ENCODE measurements at places on chromosomes 1 and 21.

DNA sequence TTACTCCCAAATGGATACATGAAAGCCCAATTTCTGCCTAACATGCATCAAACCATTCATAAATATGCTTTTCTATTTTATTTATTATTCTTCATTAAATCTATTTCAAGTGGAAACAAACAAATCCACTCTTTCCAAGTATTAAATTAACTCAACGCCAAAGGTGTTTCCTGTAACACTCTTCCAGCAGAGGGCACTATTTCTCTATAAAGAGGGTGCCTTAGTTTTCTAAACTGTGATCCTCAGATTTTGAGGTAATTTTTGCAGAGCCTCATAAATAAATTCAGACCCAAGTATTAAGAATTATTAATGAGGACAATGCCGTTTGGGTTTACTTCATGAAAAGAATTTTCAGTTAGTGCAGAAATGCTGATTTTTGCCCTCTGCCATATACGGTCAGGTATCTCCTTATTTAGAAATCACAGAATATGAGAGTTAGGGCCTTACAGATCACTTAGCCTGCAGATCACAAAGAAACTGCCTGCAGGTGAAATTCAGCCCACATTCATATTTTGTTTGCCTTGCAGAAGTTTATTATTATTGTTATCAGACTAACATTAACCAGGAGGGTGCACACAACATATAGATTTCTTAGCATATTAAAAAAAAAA, 40.1 kb upstream of the MYSM1 start:
- peak; percentile 84 for DNase-seq

DNA sequence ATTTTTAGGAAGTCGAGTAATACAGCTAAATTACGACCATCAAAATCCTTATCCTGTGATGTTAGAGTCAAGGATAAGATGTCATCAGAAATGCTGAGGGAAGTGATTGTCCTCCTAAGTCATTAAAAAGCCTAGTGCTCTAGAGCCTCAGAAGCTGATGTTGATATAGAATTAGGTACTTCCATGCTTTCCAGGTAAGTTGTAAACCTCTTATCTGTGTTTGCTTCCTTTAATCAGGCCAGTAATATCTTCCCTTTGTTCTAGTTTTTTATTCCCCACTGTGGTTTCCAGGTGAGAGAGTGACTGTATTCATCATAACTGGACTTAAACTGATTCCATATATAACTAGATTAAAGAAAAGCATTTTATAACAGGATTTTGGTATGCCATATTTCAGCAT, 44.4 kb downstream of the SMG7 start:
- no peak for DNase-seq

GRCh38 chr1:204659056-204659455, 26.5 kb downstream of the LRRN2 start:
- DNase-seq: no peak

GRCh38 chr1:189192741-189193520, 1284.7 kb downstream of the BRINP3 start:
- no peak for DNase-seq

DNA sequence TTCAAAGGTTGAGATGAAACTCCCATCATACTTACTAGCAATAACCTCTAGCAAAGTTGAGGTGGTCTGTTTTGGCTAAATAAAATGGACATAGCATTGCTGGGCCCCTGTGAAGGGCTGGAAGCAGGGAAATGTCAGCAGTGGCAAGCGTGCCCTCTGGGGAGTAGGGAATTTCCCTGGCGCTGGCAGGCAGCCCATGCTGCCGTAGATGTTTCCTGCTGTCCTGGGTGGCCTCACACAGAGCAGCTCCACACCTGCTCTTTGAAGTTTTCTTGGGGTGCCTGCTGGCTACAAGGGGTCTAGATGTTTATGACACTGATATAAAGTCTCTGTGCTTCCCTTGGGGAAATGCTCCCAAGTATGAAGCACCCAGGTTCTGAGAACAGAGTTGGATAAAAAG, 30.2 kb downstream of the ADARB1 start:
- DNase-seq: no peak

- DNase-seq: no peak
Measured at GRCh38 chr1:54871275-54872035, 15.5 kb downstream of the DHCR24 start.

DNA sequence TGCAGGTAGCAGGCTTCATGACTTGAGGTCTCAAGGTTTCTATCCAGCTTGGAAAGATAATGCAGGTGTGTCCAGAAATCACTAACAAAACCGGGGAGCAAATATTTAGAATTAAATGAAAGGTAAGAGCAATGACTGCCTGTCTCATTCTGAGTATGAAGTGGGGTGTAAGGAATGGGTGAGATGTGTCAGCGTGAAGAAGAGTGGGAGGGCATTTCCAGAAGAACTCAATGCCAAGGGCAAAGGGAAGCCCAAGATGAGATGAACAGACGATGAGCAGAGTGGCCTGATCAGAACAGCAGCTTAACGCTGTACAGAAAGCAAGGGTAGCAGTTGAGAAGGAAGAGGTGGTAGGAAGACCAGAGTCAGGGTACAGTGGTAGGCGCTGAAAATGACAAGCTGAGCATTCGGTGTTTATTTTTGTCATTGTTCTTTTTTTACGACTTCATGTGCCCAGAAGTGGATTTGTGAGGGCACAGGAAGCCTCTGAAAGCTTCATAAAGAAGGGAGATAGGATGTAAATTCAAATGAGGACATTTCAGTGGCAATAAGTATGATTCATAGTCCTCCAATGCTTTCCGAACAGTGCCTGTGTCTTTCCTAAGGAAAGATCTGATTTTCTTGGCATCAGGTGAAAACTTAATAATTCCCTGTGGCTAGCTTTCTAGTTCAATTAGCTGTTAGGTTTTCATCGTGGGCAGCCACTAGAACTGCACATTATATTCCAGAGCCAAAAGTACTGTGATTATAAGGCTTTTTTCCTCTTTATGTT, 190.5 kb downstream of the APP start:
- no peak for DNase-seq

DNA sequence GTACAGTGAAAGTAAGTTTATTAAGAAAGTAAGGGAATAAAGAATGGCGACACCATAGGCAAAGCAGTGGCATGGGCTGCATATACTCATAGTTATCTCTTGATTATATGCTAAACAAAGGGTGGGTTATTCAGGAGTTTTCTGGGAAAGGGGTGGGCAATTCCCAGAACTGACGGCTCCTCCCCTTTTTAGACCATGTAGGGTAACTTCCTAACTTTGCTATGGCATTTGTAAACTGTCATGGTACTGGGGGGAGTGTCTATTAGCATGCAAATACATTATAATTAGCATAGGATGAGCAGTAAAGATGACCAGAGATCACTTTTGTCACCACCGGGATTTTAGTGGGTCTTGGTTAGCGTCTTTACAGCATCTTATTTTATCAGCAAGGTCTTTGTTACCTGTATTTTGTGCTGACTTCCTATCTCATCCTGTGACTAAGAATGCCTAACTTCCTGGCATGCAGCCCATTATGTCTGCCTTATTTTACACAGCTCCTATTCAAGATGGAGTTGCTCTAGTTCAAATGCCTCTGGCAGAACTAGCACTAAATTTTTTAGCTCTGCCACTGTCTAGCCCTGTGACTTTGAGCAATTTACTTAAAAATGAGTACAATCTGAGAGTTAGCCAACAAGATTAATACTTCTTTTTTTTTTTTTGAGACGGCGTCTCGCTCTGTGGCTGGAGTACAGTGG, 110.3 kb upstream of the PALMD start:
- no peak for DNase-seq

DNA sequence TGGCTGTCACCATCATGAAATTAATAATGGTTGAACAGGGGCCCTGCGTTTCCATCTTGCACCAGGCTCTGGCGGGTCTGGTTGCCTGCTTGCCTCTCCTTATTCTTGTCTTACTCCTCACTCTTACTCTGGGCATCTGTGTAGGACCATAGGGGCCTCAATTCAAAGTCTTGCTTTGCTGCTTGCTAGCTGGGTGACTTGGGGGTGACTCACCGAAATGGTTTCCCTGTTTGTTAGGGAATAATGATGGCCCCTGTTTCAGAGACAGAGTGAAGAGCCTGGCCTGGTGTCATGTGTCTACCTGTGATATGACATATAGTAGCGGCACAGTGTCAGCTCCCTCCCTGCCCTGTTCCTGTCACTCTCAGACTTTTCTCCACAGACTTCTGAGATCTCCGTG, 24.6 kb downstream of the KCNC4 start:
- no peak for DNase-seq

DNA sequence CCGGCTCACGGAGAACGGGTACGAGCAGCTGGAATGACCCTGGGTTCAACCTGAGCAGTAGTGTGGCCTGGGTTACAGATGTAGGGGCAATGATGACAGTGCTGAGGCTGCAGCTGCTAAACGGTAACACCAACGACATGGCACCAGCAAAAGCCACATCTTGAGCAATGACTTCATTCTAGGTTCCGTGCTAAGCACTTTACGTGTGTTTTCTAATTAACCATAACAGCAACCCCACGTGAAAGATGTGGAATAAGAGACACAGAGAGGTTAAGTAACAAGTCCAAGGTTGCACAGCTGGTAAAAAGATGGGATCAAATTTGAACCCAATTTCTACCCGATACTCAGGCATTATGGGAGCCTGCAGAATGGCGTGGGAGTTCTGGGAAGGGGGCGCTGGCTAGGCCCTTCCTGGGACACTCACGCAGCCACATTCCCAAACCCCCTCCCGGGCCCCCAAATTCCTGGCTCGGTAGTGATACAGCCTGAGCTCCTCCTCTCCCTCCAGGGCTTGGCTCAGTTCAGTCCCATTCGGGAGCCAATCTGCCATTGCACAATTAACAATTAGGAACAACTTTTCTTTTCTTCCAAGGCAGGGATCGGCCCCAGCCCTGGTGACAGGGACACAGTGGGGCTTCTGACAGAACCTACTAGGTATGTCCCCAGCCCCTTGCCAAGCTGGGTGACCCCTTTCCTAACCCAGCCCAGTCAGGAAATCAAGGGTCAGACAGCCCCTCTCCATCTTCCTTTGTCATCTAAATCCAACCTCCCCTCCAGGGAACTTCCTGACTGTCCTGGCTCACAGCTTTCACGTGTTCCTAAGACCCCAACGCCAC, 23.8 kb upstream of the ECE1 start:
- no peak for DNase-seq

DNA sequence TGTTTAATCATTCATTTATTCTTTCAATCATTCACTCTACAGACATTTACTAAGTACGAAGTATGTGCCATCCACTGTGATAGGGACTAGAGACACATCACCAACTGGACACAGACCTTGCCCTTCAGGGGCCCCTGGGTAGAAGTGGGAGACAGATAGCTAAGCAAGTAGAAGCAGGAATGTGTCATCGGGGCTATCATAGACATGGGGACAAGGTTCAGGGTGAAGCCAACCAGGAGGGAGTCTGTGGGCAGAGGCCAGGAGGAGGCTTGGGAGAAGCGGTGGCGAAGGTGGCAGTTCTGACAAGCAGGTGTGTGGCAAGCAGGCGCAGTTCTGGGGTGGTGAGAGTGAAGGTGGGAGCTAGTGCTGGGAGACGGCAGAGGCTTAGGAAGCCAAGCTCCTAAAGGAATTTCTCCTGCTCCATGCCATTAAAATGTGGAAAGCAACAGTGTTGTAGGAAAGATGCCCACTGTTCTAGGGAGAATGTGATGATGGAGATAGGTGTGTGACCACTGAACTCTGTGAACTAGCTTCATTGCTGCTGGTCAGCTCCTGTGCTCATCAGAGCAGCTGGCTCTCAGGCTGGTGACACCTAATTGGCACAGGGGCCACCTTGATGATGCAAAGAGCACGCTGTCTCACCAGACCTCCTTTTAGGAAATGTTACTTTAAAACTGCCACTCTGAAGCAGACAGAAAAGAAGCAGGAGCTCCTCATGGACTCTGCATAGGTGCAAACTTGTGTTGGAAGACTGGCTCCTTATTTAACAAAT, 79.7 kb upstream of the LPGAT1 start:
- DNase-seq: no peak

DNA sequence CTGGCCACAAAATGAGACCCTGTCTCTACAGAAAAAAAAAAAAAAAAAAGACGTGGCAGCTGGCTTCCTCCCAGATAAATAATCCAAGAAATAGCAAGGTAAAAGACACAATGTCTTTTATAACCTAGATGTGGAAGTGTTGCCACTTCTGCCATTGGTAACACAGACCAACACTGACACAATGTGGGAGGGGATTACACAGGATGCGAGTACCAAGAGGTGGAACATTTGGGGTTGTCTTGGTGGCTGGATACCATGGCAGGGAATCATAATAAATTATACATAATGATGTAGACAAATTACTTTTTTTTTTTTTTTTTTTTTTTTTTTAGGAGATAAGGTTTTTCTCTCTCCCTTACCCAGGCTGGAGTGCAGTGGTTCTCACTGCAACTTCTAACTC, 6.0 kb upstream of the NEXN start:
- no peak for DNase-seq

DNA sequence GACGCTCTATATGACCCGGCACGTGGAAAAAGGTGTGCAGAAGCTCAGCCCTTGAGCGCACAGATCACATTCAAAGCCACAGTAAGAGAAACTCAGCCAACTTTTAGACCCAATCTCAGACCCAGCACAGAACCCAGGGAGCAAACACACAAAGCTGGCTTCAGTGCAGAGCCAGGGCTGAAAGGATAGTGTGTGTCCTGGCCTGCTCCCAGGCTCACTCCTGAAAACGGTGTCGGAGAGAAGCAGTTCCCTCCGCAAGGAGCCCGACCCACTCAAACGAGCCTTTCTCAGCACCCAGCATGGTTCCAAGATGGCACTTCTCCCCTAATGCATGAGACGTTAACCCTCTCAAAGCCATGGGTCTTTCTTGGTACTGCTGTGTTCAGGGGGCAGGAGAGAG, 39.6 kb downstream of the CASZ1 start:
- no peak for DNase-seq

- no peak for DNase-seq
Measured at GRCh38 chr1:28853093-28853742, 41.2 kb downstream of the OPRD1 start.

- DNase-seq: no peak
Measured at GRCh38 chr1:208500375-208500774, 256.2 kb upstream of the PLXNA2 start.

DNA sequence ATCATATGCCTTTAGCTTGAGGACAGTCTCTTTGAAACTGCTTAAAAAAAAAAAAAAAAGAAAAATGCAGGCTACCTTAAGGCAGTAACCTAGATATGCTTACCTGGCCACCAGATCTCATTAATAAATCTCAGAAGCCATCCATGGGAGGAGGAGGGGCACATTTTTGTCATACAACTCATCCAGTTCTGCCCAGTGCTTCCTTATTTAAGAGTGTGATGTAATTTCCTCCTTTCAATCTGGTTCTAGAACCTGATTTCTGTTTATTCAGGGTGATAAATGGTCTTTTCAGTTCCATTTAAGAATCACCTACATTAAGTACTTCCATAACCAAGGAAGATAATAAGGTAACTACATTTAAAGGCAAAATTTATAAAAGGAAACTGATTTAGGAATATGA, 6.1 kb downstream of the ERRFI1 start:
- DNase-seq: peak; percentile 63

- no peak for DNase-seq
Measured at GRCh38 chr1:221040691-221041285, 161.5 kb downstream of the HLX start.

GRCh38 chr1:11395616-11396015, 83.3 kb upstream of the DISP3 start:
- no peak for DNase-seq

- DNase-seq: no peak
Measured at GRCh38 chr1:38151399-38151798, 104.8 kb upstream of the POU3F1 start.
